ENCODE measurements at places on chromosomes 13 and 19. TPM values are rescaled to one million over a fixed set of nuclear protein-coding genes. Genes with fewer than 3 reads are reported as not detected.
A peak's percentile ranks its signal among the peaks of the same experiment; 100 is the strongest.

Gene MRPL4
- polyA plus RNA-seq, result 51.9 TPM

Gene ARRDC5
- polyA plus RNA-seq, result not detected

Gene ZNF625
- polyA plus RNA-seq, result 4.8 TPM

Gene ZNF302
- 54.7 TPM for polyA plus RNA-seq

Gene CTXN1
- polyA plus RNA-seq, result not detected

Gene KLK8
- not detected for polyA plus RNA-seq

- H3K4me1 ChIP-seq, result no peaks in the 10 kb centered on the region
- no peak for DNase-seq
- H3K27me3 ChIP-seq, result peaks cover 18% of the 10 kb centered on the region
- H3K27ac ChIP-seq, result no peak overlapping the region
- no peaks in the 10 kb centered on the region for H3K36me3 ChIP-seq
Observed at GRCh38 chr19:3229888-3230496, 5.5 kb downstream of the CELF5 start.

DNA sequence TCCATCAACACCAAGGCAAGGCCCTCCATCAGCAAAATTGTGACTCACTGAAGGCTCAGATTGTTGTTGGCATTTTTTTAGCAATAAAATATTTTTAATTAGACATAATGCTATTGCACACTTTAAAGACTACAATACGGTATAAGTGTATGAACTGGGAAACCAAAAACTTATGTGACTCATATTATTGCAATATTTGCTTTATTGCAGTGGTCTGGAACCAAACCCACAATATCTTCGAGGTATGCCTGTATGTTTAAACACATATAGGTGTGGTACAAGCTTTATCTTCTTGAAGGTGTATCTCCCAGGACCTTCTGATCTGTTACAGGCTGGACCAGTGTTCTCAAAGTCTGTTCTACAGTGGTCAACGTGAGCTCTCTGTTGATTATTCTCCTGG is 142.3 kb upstream of the FNDC3A start:
- H3K27me3 ChIP-seq, result no peaks in the 10 kb centered on the region
- no peak overlapping the region for H3K4me3 ChIP-seq
- H3K4me1 ChIP-seq, result no peaks in the 10 kb centered on the region
- H3K36me3 ChIP-seq, result no peaks in the 10 kb centered on the region

- H3K36me3 ChIP-seq, result no peaks in the 10 kb centered on the region
- no peak overlapping the region for H3K27ac ChIP-seq
- H3K4me1 ChIP-seq, result no peaks in the 10 kb centered on the region
- no peak for DNase-seq
- H3K4me3 ChIP-seq, result no peak overlapping the region
Observed at GRCh38 chr13:26228096-26228495, 6.0 kb upstream of the RNF6 start.

- H3K36me3 ChIP-seq, result no peaks in the 10 kb centered on the region
- no peaks in the 10 kb centered on the region for H3K27me3 ChIP-seq
- no peak for DNase-seq
- H3K27ac ChIP-seq, result no peak overlapping the region
Observed at GRCh38 chr13:27526516-27526915, 76.2 kb upstream of the MTIF3 start.

GRCh38 chr13:66911411-66911939 is 318.7 kb downstream of the PCDH9 start:
- H3K27me3 ChIP-seq, result no peaks in the 10 kb centered on the region
- no peak overlapping the region for H3K4me3 ChIP-seq
- no peaks in the 10 kb centered on the region for H3K4me1 ChIP-seq

- peaks cover 7% of the 10 kb centered on the region for H3K4me1 ChIP-seq
- no peaks in the 10 kb centered on the region for H3K36me3 ChIP-seq
- DNase-seq, result no peak
Observed at GRCh38 chr13:26987486-26988013, 184.1 kb downstream of the USP12 start.

DNA sequence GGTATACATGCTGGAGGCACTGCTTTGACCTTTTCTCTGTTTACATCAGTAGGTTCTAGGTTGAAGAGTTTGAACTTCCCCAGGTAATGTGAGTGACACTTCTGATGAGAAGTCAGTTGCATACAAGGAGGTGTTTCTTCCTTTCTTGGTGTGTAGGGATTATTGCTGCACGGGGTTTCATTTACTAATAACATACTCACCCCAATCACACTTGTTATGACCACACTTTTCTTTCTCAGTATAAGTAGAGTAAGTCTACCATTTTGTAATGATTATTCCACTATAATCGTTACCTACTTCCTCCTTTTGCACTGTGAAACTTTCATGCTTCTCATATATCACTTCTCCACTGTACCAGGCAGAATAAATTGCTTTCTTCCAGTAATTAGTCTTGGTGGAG is 138.0 kb downstream of the TNFSF13B start:
- H3K4me1 ChIP-seq, result no peaks in the 10 kb centered on the region
- no peak overlapping the region for H3K27ac ChIP-seq

DNA sequence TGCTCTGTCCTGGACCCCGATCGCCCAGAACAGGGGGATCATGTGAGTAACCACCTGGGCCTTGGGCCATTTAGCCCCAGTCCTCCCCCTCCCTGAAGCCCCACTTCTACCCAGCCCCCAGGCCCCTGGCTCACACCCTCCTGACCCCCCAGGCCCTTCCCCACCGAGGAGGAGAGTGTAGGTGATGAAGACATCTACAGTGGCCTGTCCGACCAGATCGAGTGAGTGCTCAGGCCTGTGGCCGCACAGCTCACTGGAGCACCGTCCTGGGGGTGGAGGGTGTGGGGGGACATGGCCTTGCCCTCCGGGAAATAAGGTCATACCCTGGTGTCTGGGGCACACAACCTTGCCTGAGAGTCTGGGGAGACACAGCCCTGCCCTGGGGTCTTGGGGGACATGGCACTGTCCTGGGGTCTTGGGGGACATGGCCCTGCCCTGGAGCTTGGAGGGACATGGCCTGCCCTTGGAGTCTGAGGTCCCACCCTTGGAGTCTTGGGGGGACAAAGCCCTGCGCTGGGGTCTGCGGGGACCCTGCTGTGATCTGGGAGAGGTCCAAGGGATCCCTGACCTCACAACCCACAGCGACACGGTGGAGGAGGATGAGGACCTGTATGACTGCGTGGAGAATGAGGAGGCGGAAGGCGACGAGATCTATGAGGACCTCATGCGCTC is 49.3 kb downstream of the VAV1 start:
- H3K4me3 ChIP-seq, result no peak overlapping the region
- no peak for DNase-seq
- no peaks in the 10 kb centered on the region for H3K4me1 ChIP-seq
- H3K27ac ChIP-seq, result no peak overlapping the region
- no peaks in the 10 kb centered on the region for H3K36me3 ChIP-seq

GRCh38 chr13:64925727-64926126 is 2304.4 kb downstream of the PCDH9 start:
- H3K27me3 ChIP-seq, result no peaks in the 10 kb centered on the region
- H3K4me1 ChIP-seq, result no peaks in the 10 kb centered on the region
- H3K36me3 ChIP-seq, result no peaks in the 10 kb centered on the region

GRCh38 chr13:94346261-94347019 is 133.0 kb downstream of the DCT start:
- H3K27me3 ChIP-seq, result no peaks in the 10 kb centered on the region
- H3K4me1 ChIP-seq, result no peaks in the 10 kb centered on the region
- H3K27ac ChIP-seq, result no peak overlapping the region
- DNase-seq, result no peak
- no peaks in the 10 kb centered on the region for H3K36me3 ChIP-seq
- no peak overlapping the region for H3K4me3 ChIP-seq

GRCh38 chr13:110137680-110138009 is 169.3 kb downstream of the COL4A1 start:
- peaks cover 6% of the 10 kb centered on the region for H3K4me1 ChIP-seq
- no peaks in the 10 kb centered on the region for H3K36me3 ChIP-seq
- H3K27ac ChIP-seq, result no peak overlapping the region
- peak; percentile 18 for DNase-seq
- H3K27me3 ChIP-seq, result no peaks in the 10 kb centered on the region

GRCh38 chr13:90177512-90177911 is 1170.0 kb upstream of the MIR17HG start:
- H3K27ac ChIP-seq, result no peak overlapping the region
- H3K36me3 ChIP-seq, result no peaks in the 10 kb centered on the region
- H3K4me1 ChIP-seq, result no peaks in the 10 kb centered on the region
- no peak for DNase-seq

DNA sequence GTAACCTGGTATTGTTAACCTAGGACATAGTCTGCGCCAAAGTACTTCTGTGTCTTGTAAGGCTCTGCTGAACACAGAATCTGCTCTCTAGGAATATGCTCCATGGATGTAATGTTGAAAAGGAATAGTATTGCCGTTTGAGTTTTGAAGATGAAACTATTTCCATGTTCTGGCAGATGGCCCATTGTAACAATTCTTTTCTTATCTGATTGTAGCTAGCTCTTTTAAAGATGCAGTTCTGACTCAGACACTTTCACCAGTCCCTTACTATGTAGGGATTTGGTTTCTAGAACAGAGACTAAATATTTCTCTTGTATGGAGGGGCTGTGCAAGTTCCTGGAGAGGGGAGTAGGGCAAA is 185.6 kb downstream of the MTUS2 start:
- H3K36me3 ChIP-seq, result no peaks in the 10 kb centered on the region
- DNase-seq, result no peak
- H3K27me3 ChIP-seq, result no peaks in the 10 kb centered on the region
- no peak overlapping the region for H3K27ac ChIP-seq
- no peaks in the 10 kb centered on the region for H3K4me1 ChIP-seq

Measured in small intestine (tissue), 16 donors.